Stimulated activated CD4-positive, alpha-beta T cell treated with anti-CD3 and anti-CD28 coated beads, Interleukin-2, amount 100 ng/mL, for 24 hours (primary cell): ENCODE measurements at places on chromosomes 1 and 21.

GRCh38 chr1:70202173-70202758 lies 3.1 kb downstream of the LRRC40 start:
- no peak for DNase-seq

GRCh38 chr1:238450976-238451375 lies 560.3 kb upstream of the ZP4 start:
- no peak for DNase-seq

DNA sequence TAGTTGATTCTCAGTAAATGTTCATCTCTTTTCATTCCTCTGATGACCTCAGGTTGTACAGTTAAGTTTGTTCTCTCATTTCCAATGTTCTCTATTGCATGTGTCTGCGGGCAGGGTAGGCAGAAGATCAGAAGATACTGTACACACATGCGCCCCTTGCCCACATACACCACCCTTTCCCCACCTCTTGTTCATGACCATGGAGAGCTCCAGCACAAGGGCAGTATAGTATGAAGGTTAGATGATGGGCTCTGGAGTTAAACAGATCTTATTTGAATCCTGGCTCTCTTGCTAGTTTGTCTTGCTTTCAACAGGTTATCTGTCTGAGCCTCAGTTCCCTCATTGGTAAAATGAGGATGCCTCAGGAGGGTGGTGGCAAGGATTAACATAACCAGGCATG lies 17.8 kb upstream of the PLD5 start:
- DNase-seq, result no peak

GRCh38 chr1:108117945-108118902 lies 81.9 kb downstream of the SLC25A24 start:
- DNase-seq, result no peak

GRCh38 chr1:218985424-218985984 lies 188.2 kb upstream of the LYPLAL1 start:
- no peak for DNase-seq

DNA sequence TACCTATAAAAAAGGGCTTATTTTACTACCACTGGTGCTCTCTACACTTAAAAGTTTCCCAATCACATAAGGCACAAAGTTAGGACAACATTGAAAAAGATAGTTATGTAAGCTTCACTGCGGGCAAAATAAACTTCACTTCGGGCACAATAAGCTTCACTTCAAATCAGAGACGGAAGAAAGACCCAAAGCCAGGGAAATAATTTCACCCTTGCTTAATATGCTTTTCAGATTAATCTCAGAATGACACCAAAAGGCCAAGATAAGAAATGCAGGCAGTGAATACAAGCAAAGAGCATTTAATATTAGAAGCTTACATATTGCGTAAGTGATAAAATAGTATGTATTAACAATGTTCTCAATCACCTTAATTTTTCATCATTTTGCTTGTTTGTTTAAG lies 444.2 kb downstream of the SETD4 start:
- DNase-seq, result no peak

DNA sequence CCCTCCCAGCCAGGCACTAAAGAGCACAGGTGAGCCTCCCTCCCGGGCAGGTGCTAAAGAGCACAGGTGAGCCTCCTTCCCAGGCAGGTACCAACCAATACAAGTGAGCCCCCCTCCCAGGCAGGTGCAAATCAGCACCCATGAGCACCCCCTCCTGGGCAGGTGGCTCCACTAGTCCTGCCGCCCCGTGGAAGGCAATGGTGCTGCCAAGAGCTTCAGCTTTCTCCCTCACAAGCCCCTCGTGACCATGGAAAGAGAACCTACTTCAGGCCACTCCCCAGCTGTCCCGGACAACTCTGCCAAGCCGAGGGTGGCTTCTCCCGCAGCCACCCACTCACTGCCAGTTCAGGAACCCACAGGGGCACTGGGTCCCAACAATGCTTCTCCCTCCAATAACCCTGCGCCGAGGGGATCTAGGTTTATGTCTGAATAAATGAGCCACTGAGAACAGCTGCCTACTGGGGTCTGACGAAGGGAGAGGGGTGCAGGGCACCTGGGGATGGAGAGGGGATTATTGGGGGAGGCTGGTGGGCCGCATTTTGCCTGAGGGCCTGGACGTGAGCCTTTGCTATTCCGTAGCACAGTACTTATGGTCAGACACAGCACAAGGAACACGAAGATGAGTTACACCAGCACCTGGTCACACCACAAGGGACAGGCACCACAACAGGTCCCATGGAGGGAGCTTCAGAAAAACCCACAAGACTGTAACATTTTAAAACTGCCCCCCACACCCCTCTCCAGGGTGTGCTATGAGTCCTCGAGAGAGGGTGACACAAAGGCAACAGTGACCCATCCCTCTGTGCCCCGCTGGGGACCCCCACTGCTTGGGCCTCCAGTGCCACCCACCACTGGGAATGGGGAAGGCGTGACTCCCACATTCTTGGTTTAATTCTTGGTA lies 46.3 kb downstream of the PRDM15 start:
- DNase-seq, result no peak

DNA sequence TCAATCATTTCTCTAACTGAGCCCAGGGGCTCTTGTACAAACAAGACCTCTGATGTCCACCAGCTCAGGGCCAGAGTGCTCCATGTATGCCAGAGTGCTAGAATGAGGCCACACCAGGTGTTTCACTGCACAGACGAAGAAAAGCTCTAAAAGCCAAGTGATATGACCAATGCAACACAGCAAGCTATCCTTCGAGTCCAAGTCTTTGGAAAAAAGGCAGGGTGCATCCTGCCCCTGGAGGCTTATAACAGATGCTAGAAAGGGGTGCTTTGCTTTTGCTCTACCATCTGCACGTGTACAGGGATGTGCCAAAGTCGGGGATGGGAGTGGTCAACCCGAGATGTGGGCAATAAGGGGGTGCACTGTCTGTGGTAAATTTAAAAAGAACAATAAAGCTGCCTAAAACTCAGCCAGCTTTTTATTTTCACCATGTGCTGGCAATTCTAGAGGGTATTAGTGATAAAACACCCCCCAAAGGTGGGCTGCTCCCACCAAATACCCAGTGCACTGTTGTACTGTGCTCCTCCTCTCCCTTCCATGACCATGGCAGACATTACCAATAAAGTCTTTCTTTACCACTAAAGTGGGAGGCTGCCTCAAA lies 32.1 kb downstream of the SMIM12 start:
- no peak for DNase-seq

DNA sequence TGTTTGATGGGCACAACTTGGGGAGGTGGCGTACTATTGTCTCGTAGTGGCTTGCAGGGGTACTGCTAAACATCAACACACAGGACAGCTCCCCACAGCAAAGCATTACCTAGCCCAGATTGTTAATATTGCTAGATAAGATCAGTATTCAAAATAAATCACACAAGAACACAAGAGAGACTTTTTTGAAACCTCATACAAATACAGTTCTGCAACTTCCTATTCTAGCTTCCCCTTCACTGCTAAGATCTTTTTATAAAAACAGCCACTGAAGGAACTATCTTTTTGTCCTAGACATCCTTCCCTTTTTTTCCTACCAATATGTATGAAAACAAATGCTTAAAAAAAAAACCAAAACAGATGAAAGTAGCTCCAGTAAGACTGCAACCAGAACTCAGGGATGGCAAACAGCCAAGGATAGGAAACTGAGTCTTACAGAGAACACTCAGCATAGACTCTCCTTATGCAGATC lies 137.8 kb upstream of the KRTAP19-8 start:
- DNase-seq, result no peak

- DNase-seq, result peak; percentile 69
Observed at GRCh38 chr1:202192770-202193613, 607 bp upstream of the LGR6 start.

DNA sequence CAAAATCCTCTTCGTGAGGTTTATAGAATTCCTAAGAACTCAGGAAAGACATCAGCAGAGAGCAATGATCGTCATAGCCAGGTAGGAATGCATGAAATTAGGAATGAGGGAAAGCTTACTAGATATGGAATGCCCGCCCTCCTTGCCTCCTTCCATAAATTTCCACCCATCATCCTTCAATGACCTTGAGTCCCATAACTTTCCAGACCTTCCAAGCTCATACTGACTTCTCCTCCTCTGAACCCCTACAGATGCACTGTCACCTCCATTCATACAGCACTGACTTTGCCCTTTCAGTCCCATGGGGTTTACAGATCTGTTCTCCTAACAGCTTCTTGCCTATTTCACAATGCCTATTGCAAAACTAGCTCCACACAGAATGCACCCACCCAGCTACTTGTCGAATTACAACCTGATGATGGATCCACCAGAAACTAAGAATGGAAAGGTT lies 23.8 kb upstream of the PPP1R15B start:
- no peak for DNase-seq

GRCh38 chr1:178910023-178910422 lies 39.1 kb upstream of the ANGPTL1 start:
- no peak for DNase-seq

GRCh38 chr1:112713466-112714312 lies 1.4 kb downstream of the PPM1J start:
- no peak for DNase-seq

DNA sequence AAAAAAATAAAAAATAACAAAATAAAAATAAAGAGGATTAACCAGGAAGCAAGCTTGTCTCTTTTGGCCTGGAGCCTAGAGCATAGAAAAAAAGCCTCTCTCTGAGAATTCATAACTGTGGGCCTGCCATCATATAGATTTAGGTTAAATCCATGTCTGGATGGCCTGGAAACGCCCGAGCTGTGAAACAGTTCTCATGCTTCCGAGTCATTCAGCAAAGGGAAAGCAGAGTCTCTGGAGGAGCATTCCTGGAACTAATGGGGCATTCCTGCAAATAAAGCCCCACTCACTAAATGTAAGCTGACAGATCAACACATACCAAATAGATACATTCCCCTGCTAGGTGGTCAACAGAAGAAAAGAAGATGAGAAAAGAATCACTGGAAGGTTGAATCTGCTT lies 75.8 kb upstream of the GNG4 start:
- DNase-seq, result no peak

DNA sequence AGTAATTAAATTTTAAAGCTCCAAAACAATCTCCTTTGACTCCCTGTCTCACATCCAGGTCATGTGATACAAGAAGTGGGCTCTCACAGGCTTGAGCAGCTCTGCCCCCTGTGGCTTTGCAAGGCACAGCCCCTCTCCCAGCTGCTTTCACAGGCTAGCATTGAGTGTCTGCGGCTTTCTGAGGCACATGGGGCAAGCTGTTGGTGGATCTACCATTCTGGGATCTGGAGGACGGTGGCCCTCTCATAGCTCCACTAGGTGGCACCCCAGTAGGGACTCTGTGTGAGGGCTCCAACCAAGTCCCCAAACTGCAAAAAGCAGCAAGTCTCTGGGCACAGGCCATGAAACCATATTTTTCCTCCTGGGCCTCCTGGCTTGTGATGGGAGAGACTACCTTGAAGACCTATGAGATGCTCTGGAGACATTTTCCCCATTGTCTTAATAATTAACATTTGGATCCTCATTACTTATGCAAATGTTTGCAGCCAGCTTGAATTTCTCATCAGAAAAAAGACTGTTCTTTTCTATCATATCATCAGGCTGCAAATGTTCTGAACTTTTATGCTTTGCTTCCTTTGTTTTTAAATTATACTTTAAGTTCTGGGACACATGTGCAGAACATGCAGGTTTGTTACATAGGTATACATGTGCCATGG lies 554.1 kb upstream of the OLFM3 start:
- peak; percentile 7 for DNase-seq

DNA sequence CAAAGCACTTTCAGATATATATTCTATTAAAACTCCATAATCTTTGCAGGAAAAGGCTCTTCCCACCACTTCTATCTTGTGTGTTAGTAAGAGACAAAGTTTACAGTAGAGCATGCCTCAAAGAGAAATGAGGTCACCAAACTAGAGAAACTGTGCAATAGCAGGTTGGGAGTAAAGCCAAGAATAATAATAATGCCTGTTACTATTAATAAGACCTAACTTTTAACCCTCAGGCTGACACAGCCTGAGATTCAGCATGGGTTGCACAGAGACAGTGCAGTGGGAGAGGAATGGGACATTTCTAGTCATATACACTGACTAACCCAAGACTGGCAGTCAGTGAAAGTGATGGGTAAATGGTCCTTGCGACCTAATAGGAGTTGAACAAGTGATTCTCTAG lies 320.2 kb upstream of the NFIA start:
- DNase-seq, result no peak

DNA sequence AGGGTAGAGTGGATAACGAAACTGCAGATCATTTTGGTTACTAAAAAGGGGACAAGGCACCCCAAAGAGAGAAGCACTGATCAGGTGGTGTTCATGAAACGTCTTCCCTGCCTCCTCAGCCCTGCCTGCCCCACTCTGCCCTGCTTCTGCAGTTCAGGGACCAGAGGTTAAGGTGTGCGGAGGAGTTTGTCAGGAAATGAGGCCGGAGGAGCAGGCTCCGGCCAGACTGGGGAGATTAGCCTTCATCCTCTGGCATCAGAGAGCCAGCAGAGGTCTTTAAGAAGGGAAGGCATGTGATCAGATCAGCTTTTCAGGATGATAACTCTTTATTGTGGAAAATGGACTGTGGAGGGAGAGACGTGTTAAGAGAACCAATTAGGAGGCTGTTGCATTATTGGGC lies 291.9 kb upstream of the NR5A2 start:
- DNase-seq, result no peak

GRCh38 chr1:228366062-228366865 lies 40.4 kb downstream of the TRIM11 start:
- DNase-seq, result no peak

- no peak for DNase-seq
Observed at GRCh38 chr1:14168326-14169063, 430.0 kb upstream of the KAZN start.

GRCh38 chr1:95197616-95198252 lies 36.3 kb upstream of the RWDD3 start:
- DNase-seq, result no peak

DNA sequence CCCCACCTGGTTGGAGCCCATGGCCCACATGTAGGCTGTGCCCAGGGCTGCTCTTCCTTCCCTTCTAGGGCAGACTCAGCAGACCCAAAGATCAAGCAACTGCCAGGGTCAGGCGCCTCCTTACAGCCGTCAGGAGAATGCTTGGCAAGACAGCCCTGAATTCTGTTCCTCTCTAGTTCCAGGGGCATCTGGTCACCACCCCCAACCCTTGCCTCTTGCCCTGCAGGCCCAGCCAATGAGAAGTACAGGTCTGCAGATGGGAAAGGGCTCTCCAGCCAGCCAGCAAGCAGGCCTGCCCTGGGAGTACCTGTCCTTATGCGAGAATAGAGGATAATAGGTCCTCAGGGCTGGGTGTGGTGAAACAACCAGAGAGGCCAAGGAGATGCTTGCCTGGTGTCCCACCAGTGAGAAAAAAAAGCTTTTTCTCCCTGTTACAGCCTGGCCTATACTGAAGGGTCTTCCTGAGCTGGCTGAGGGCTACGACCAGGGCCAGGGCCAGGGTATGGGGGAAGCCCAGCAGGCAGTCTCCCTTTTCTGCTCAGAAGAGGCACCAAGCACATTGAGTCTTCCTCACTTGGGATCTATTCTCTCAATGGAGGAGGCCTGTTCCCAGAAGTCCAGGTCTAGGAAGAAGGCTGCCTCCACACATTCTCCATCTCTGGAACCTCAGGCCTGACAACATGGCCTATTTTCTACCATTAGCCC lies 31.4 kb downstream of the NAV1 start:
- no peak for DNase-seq

GRCh38 chr1:107794571-107794970 lies 170.4 kb downstream of the VAV3 start:
- DNase-seq, result no peak
